NCI-H2081 treated with DMSO at 0.1 percent for 48 hours (cell line): ENCODE measurements at places on chromosomes 5 and 9.

- no peak for DNase-seq
Measured at GRCh38 chr5:165497707-165498106, 1992.3 kb downstream of the MAT2B start.

DNA sequence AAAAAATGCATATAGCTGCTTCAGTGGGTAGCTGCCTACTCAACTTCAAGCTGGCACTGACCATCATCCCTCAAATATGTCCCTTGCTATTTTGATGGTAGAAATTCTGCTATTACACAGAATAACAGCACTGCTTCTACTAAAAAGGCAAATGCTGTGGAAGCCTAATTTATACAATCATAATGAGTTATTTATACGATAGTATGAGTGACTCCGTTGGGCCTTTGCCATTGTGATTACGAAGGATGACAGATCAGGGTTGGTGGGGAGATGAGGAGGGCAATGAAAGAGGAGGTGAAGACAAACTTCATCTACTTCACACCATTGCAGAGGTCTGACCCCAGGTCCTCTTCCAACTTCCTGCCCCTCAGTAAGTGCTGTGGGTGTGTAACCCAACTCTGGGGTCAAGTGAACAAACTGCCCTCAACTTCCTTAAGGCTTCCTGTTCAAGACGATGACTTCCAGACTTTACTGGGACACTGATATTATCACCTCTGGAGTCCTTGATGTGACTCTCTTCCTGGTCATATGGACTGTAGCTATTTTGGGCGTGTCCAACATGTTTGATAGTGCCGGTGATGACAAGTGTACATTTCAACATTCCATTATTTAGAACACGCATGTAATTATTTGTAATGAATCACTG is 74.1 kb upstream of the RPS23 start:
- no peak for DNase-seq

- no peak for DNase-seq
Measured at GRCh38 chr9:130857864-130858738, 23.0 kb downstream of the ABL1 start.

- DNase-seq: no peak
Measured at GRCh38 chr9:3968891-3969290, 331.0 kb downstream of the GLIS3 start.

- DNase-seq: no peak
Measured at GRCh38 chr9:129231022-129231739, 53.1 kb upstream of the IER5L start.

- DNase-seq: no peak
Measured at GRCh38 chr9:118029425-118029824, 325.2 kb downstream of the TLR4 start.

DNA sequence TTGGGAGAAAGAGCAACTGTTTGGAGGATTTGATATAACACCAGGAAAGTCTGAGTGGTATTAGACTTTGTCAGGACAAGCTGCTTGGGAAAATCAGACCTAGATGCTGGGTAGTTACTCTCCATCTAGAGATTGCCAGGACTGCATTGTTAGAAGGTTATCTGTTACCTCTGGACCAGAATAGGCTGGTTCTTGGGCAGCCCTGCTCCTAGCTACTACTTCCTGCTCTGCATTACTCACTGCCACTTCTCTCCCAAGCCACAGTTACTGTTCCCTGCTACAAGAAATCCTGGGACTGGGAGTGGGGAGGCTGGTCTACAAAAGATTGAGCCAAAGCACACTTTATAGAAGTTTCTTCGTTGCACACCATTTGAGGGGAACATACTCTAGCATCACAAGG is 95.5 kb upstream of the KCNN2 start:
- DNase-seq: no peak

DNA sequence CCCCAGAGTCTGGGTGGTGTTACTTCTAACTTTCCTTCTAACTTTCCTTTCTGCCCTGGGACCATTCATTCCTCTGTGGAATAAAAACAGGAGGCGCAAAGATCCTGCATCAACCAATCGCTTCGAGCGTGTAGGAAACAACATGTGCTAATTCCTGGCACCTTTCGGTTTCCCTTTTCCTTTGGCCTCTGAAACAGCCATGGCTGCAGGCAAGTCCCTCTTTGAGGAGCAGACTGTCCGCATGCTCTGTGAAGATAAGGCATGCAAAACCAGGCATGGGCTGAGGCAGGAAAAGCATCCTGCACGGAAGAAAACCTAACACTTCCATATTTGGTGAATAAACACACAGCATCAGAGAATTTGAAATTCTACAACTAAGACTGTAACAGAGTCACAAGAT is 128.3 kb downstream of the HSD17B3 start:
- no peak for DNase-seq

- no peak for DNase-seq
Measured at GRCh38 chr5:72433522-72433921, 73.7 kb downstream of the ZNF366 start.

DNA sequence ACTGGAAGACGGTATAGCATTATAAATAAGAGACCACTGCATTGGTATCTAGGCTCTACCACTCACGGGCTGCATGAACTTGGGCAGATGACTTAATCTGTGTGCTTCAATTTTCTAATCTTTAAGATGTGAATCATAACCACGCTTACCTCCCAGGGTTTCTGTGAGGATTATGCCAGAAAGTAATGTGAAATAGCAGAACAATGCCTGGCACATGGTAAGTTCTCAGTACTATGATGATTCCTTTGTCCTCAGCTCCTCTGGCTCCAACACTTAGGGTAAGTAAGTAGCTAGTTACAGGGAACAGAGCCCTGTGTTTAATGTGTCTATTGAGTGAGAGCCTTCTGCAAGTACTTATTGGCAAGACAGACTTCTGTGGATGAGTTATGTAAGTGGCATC is 31.1 kb downstream of the POU4F3 start:
- DNase-seq: no peak

- DNase-seq: no peak
Measured at GRCh38 chr5:139133282-139133681, 64.9 kb downstream of the SIL1 start.

GRCh38 chr9:127407492-127407843 is 10.5 kb downstream of the SLC2A8 start:
- DNase-seq: no peak

DNA sequence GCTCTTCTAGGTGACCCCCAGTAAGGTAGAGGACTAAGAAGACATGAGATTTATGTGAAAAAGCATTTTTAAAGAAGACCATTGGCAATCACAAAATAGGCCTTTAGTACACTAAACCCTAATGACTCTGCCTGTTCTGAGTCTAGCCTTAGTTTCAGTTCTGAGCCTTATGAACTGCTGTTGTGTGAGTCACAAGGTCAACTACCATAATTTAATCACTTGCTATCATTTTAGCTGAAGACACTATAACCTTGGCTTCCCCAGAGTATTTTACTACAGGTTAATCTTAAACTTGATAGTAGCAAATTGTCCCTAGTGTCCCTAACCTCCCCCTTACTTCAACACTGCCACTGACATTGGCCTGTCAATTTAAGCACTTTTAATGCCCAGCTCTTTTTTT is 34.4 kb downstream of the APC start:
- DNase-seq: no peak
